ENCODE measurements at places on chromosomes 6 and 20.

DNA sequence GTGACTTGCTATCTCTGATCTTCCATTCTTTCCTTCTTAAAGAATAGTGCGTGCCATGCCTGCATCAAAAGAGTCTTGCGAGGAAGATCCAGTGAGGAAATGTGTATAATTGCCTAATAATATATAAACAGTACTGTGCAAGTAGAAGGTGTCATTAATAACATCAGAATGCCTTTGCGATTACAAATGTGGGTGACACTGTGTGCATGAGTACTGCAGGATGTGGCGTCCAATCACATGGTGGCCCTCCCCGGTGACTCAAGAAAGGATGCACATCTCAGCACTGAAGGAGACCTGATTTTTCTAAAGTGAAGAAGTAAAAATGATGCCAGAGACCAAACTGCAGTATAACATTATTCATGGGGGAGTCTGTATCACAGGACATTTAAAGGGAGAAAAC, 107.5 kb upstream of the EDN1 start:
- no peak for DNase-seq

- DNase-seq, result no peak
Observed at GRCh38 chr20:22807045-22807444, 222.7 kb upstream of the FOXA2 start.

GRCh38 chr6:28567506-28567905, 41.8 kb downstream of the GPX5 start:
- no peak for DNase-seq

DNA sequence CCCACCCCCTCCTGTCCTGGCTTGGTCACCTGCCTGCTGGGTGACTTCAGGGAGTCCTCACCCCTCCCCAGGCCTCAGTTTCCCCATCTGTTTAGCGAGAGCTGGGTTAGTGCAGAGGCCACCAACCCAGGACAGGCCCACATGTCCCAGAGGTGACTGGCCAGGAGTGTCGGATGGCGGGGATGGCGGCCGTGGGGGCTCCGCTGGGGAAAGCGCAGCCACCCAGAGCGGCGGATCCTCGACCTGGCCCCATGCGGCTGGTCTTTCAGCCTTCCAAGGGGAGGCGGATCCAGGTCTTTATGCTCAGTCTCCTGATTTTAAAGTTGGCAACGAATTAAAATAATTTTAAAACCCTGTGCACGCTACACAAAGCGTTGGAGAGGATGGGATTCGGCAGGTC, 31.0 kb upstream of the GATA5 start:
- DNase-seq, result no peak

DNA sequence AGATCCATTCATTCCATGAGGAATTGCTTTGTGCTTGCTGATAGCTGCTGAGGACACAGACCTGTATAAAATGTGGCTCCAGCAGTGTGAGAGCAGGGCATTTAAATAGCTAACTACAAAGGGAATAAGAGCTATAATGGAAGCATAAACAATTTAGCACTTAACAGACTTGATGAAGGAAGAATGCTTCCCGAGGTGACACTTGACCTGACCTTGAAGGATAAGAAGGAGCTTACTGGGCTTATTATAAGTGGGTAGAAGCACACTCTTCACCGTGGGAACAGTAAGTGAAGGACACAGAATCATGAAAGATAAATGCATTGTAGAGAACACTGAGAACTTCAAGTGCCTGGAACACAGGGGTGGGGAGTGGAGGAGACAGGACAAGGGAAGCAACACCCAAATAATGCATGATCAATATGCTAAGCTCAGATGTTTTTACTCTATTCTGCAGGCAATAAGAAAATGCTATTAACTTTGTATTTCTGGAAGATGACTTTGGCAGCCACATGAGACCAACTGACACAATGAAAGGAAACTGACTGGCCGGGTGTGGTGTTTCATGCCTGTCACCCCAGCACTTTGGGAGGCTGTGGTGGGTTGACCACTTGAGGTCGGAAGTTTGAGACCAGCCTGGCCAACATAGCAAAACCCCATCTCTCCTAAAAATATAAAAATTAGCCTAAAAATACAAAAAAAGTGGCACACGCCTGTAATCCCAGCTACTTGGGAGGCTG, 84.2 kb downstream of the EPB41L2 start:
- no peak for DNase-seq

- no peak for DNase-seq
Observed at GRCh38 chr6:120996340-120996739, 337.9 kb downstream of the TBC1D32 start.

DNA sequence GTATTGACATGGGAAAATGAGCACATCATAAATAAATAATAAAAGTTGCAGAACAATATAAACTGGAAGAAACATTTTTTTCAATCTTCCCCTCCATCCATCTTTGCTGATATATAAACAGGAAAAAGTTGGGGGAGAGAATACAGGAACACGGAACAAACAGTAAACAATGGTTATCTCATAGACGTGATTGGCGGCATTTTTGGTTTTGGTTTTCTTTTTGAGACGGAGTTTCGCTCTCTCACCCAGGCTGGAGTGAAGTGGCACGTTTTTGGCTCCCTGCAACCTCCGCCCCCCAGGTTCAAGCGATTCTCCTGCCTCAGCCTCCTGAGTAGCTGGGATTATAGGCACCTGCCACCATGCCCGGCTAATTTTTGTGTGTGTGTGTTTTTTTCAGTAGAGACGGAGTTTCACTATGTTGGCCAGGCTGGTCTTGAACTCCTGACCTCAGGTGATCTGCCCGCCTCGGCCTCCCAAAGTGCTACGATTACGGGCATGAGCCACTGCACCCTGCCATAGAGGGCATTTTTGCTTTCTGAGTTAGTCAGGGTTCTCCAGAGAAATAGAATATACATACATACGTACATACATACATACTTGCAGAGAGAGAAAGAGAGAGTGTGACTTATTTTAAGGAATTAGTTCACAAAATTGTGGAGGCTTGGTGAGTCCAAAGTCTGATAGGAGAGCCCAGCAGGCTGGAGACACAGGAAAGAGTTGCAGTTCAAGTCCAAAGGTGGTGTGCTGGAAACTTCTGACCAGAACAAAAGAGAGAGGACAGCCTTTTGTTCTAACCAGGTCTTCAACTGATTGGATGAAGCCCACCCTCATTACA, 22.6 kb downstream of the GNL1 start:
- DNase-seq, result no peak

All from lower leg skin (tissue), 4 donors.